ENCODE measurements at places on chromosomes 13 and 19.
A peak's percentile ranks its signal among the peaks of the same experiment; 100 is the strongest.

GRCh38 chr13:94196413-94196812 is 283.1 kb downstream of the DCT start:
- DNase-seq, result no peak

GRCh38 chr13:48909056-48909389 is 66.7 kb upstream of the FNDC3A start:
- DNase-seq, result no peak

- DNase-seq, result no peak
Measured at GRCh38 chr19:21398851-21399250, 1.9 kb downstream of the ZNF493 start.

- no peak for DNase-seq
Measured at GRCh38 chr13:79987323-79987722, 353.6 kb downstream of the SPRY2 start.

GRCh38 chr13:25811506-25811905 is 240.3 kb downstream of the SHISA2 start:
- DNase-seq, result no peak

GRCh38 chr19:49058562-49058961 is 1.0 kb upstream of the CGB7 start:
- DNase-seq, result peak; percentile 15

GRCh38 chr19:18278521-18279265 is 2.7 kb downstream of the JUND start:
- no peak for DNase-seq

GRCh38 chr19:954272-954671 is 28.4 kb downstream of the ARID3A start:
- no peak for DNase-seq
